ENCODE measurements at places on chromosomes 11 and 22.
A peak's percentile ranks its signal among the peaks of the same experiment; 100 is the strongest.

DNA sequence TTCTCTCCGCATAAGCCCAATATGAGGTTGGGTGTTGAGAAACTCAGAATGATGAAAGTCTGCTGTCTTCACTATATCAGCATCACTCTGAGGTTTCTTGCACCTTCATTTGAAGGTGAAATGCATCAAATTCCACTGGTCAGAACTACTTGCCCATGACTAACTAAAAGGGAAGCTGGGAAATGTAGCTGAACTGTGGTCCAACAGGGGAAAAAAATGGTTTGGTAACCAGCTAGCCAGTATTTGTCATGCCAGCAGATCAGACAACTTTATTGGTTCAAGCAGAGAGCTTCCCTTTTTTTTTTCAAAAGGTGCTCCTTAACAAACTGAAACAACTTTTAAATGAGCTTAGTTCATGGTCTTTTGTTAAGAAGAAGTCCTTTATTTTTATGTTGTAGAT lies 14.2 kb upstream of the PIK3C2A start:
- no peak for DNase-seq

DNA sequence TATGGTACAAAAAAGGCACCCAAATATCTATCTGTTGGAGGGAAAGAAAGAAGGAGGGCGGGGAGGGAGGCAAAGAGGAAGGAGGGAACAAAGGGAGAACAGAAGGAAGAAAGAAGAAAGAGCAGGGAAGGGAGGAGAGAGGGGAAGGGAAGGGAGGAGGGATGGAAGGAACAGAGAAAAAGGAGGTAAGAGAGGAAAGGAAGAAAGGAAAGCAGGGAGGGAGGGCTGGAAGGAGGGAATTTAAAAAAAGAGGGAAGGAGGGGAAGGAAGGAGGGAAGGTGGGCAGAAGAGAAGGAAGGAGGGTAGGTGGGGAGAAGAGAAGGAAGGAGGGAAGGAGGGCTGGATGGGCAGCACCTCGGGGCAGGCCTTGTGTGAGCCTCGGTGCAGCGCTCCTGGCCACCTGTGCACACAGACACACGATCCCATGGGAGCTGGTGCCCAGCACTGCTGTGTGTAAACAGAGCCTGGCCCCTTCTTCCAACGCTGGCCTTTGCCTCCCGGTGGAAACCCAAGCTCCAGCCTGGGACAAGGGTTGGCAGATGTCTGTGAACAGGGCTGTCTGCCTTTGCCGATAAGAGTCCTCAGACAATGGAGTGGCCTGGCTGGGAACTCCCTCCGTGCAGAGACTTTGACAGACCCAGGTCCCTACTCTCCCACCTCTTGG lies 23.2 kb downstream of the SMIM38 start:
- DNase-seq, result no peak

- DNase-seq, result no peak
These were observed 4.4 kb downstream of the POLA2 start for GRCh38 chr11:65266210-65266609.

DNA sequence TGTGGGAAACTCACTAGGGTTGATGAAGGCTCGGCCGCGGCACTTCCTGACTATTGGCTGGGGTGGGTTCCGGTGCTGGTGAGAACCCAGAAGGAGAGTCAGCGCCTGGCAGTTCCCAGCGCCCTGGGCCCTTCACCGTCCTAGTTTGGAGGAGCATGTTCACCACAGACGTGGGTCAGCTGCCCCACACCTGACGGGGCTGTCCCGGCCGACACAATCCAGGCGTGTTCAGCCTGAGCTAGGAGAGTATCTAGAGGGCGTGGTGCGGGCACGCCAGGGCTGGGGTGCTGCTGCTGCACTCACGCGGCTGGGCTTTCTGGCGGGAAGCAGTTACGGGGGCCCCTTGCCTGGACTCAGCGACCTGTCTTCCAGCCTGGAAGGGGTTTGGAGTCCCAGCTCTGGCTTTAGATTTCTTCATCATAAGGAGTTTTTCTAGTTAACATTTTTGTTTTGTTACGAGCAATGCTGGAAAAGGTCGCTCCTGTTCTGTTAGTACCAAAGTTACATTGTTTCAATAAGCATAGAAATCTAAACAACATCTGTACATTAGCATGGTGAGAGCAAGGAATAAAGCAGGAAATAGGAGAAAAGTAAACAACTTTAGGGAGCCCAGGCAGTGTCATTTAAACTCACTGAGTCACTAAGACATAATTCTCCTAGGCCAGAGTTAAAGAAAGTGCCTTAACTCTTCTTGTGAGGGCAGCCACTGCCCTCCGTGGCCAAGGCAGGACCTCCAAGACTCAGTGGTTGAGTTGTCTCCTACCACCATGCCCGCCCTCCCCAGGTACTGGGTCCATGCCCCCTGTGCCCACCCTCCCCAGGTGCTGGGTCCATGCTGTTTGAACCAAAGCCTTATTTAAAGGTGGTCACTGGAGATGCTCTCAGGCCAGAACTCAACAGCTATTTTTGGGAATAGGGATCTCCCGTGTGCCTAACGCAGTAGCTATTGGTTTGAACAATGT lies 12.1 kb upstream of the ADORA2A start:
- DNase-seq, result peak; percentile 16

Data from activated naive CD8-positive, alpha-beta T cell treated with anti-CD3 and anti-CD28 coated beads, Interleukin-2, amount 10 ng/mL, durations not matched to agents 7 days and 5 days (primary cell).